ENCODE measurements at places on chromosomes 11 and 22.

DNA sequence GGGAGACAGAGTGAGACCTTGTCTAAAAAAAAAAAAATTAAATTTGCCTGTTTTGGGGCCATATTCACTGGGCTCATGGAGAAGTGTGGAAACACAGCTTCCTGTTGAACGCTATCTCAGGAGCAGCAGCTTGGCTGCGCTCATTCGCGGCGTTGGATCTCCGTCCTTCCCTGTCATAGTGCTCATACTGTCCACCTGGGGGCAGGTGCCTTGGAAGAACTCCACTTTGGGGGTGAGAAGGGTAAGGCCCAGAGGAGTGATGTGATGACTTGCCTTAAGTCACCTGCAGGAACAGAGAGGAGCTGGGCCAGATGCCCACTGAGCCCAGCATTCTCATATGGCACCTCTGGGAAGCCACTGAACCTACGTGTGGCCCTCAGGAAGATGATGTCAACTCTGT is 82.8 kb downstream of the CABIN1 start:
- no peak for DNase-seq

DNA sequence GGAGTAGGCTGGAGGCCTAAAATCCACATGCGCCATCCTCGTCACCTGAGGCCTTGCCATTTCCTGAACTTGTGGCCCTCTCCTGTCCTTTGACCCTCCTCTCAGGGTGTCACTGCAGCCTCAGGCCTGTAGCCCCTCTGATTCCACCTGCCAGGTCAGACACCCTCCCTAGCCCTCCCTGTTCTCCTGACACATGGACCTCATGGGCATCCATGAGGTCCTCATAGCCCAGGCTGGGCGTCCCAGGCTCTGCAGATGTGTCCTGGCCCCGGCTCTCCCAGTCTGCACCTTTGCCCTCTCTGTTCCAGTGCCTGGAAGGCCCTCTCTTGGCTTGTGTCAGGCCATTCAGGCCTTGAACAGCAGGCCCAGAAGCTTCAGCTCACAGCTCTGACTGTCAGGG is 15.8 kb downstream of the RAB36 start:
- DNase-seq: no peak

DNA sequence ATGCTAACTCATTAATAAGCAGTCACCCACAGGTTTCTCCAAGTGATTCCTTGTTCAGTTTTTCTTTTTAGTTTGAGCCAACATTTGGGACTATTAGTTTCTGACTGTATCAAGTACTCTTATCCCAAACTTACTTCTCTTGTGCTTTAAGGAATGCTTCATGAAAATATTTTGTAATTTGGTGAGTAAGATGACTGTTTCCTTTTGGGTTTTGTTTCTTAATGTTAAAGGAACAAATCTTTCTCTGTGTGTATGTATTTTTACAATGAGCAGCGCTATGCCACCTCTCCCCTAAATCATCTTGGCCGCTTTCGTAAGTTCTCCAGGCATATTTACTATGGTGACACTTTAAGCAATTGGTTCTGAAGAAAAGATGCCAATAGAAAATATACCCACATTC is 72.4 kb downstream of the LDLRAD3 start:
- no peak for DNase-seq

- DNase-seq: no peak
Observed at GRCh38 chr22:42174062-42174461, 43.5 kb upstream of the CYP2D6 start.

All from kidney epithelial cell (primary cell).